ENCODE measurements at places on chromosomes 4 and X. TPM values are rescaled to one million over a fixed set of nuclear protein-coding genes. Genes with fewer than 3 reads are reported as not detected.

Gene FSTL5
- polyA plus RNA-seq, result not detected

Gene EPGN
- 0.06 TPM for polyA plus RNA-seq

Gene TCEANC
- polyA plus RNA-seq, result 3.1 TPM

Gene DDX53
- polyA plus RNA-seq, result not detected

Gene FANCB
- 0.17 TPM for polyA plus RNA-seq

Gene STPG2
- 0.04 TPM for polyA plus RNA-seq

Gene AWAT1
- not detected for polyA plus RNA-seq

Gene ARHGAP24
- polyA plus RNA-seq, result 8.5 TPM

Gene HPSE
- 1.8 TPM for polyA plus RNA-seq

Gene EDA
- 4.2 TPM for polyA plus RNA-seq

Gene PCDH19
- 0.10 TPM for polyA plus RNA-seq

Gene CT45A2
- polyA plus RNA-seq, result not detected

Gene TMPRSS11B
- polyA plus RNA-seq, result not detected

Gene SPATA4
- not detected for polyA plus RNA-seq

Gene NXF3
- polyA plus RNA-seq, result 0.86 TPM

Gene APLN
- polyA plus RNA-seq, result 2.3 TPM

Gene TEX13D
- polyA plus RNA-seq, result not detected

Gene TMSB15B
- 1.3 TPM for polyA plus RNA-seq

Gene CENPE
- 0.16 TPM for polyA plus RNA-seq

Gene USP46
- polyA plus RNA-seq, result 3.1 TPM

Gene SGMS2
- polyA plus RNA-seq, result 4.5 TPM

Gene FAM236C
- polyA plus RNA-seq, result not detected

Gene SMPX
- 0.30 TPM for polyA plus RNA-seq

Gene ARHGAP36
- not detected for polyA plus RNA-seq

Gene TREX2
- 0.90 TPM for polyA plus RNA-seq

Gene EDNRA
- polyA plus RNA-seq, result 3.2 TPM

Gene CT45A5
- not detected for polyA plus RNA-seq

Gene NAP1L3
- polyA plus RNA-seq, result 0.34 TPM

Gene RBM46
- 0.22 TPM for polyA plus RNA-seq

Gene RIPPLY1
- not detected for polyA plus RNA-seq

Gene TNIP2
- 52.9 TPM for polyA plus RNA-seq

Gene GRID2
- polyA plus RNA-seq, result not detected

Gene BGN
- 58.4 TPM for polyA plus RNA-seq

Gene CAPN6
- 0.24 TPM for polyA plus RNA-seq

Gene PRKG2
- polyA plus RNA-seq, result 0.29 TPM

Gene JAKMIP1
- 0.22 TPM for polyA plus RNA-seq

Gene GPRIN3
- polyA plus RNA-seq, result 0.88 TPM

Gene ALB
- 0.51 TPM for polyA plus RNA-seq

Gene PRDM8
- polyA plus RNA-seq, result 1.8 TPM

Gene DRD5
- polyA plus RNA-seq, result 0.03 TPM

Gene NPY2R
- 0.01 TPM for polyA plus RNA-seq

Gene GPR143
- polyA plus RNA-seq, result 0.12 TPM

Gene KIAA1210
- polyA plus RNA-seq, result not detected

Gene VSIG4
- polyA plus RNA-seq, result 19.2 TPM
